ENCODE measurements at places on chromosomes 3 and 15.

GRCh38 chr3:10521772-10522441, 16.5 kb upstream of the ATP2B2 start:
- no peak for DNase-seq

- no peak for DNase-seq
Observed at GRCh38 chr3:79767194-79767904, 449 bp downstream of the ROBO1 start.

DNA sequence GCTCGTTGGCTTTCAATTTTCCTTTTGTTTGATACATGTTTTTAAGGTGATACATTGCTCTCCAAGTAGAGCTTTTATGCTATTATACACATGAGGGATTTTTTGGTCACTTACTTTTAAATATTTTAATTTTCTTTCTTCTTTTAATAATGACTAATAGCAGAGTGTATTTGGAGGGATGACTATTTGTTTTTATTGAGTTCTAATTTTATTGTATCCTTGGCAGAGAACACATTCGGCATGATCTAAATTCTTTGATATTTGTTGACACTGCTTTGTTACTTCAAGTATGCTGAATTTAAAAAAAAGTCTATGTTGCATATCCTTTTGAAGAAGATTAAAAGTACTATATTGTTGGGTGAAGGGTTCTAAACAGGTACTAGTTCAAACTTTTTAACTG, 149.9 kb upstream of the PDZRN3 start:
- DNase-seq, result no peak

- DNase-seq, result no peak
Observed at GRCh38 chr3:101099791-101100190, 106.6 kb upstream of the ABI3BP start.

GRCh38 chr3:72395776-72396311, 452.4 kb downstream of the SHQ1 start:
- DNase-seq, result no peak

DNA sequence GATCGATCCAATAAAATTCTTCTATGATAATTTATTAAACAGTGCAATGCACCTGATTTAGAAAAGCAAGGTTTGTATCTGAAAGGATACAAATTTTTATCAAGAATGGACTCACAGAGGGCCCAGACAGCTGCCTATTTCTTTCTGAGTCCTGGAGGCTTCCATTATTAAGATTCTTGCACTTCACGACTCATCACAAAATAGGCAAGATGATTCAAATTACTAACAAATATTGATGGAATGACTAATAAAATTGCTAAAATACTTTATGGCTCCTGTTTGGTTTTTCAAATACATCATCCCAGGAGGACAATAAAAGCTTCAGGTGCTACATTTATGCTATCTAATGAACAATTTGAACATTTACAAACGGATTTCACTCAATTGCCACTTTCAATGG, 483.0 kb upstream of the AGTR1 start:
- no peak for DNase-seq

GRCh38 chr3:148089171-148089570, 608.5 kb upstream of the AGTR1 start:
- no peak for DNase-seq

DNA sequence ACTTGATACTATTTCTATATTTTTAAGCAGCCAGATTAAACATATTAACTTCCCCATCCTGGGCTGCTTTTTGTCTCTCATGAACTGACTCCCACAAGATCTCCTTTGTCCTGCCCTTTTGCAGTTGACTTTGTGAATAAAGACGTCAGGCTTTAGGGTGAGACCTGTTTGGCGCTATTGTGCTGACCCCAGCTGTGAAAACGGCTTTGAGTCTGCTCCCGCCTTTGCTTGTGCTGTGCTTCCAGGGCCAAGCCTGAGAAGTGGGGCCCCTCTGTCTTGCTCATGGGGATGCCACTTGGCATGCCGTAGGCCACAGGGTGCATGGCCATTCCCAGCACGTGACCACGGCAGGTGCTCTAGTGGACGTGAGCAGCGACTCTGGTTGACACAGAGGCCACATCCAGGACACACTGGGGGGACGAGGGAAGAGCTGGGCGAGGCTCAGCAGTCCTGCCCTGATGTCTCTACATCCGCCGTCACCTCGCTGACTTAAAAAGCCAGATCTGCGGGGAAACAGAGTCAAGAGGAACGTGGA, 268.9 kb upstream of the LYSMD4 start:
- no peak for DNase-seq

DNA sequence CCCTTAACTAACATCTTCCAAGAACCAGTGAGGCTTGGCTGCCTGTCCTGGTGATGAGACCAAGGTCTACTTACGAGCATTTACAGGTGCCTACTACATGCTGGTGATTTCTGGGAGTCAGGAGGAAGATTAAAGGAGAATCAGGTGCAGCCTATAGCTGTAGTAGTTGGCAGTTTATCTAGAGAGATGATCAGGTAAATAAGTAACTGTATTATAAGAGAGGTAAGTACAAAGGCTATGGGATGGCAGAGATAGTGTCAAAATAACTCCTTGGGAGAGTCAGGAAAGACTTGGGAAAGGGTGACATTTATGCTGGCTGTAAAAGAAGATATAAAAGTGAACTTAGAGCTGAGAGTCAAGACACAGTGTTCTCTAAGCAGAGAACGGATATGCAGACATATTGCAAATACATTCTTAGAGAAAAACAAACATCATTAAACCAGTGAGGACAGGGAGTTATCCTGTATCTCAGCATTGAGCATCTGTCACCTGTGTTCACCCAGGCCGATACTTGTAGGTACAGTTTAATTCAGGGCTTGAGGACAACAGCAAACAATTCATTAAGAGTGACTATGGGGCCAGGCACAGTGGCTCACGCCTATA, 49.7 kb upstream of the ACP3 start:
- no peak for DNase-seq

DNA sequence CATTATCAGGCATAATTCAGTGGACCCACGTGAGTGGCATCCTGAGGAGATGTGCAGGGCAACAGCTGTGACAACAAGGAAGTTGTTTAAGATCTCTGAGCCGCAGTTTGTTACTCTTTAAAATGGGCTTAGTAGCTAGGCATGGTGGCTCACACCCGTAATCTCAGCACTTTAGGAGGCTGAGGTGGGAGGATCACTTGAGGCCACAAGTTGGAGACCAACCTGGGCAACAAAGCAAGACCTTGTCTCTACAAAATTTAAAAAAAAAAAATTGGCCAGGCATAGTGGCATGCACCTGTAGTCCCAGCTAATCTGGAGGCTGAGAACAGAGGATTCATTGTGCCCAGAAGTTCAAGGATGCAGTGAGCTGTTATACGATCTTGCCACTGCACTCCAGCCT, 12.2 kb downstream of the SUCLG2 start:
- DNase-seq, result no peak

GRCh38 chr3:186613637-186614265, 891 bp downstream of the AHSG start:
- no peak for DNase-seq

- DNase-seq, result peak; percentile 40
Observed at GRCh38 chr3:46440531-46441294, 24.0 kb downstream of the LTF start.

- no peak for DNase-seq
Observed at GRCh38 chr3:80997622-80998021, 763.8 kb downstream of the GBE1 start.

DNA sequence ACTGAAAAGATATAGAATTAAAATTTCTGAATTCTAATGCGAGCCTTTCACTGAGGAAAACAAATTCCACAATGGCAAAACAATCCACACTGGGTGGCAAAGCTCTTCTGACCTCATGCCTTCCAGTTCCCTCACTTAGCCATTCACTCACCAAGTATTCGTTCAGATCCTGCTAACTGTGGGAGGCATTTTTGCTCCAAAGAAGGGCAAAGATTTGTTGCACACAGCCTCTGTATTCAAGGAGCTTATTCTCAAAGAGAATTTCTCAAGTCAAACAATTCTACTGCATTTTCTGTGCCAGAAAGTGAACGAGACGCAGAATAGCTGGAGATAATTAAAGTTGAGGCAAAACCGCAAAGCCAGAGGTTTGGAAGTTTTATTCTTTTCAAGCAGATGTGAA, 77.3 kb downstream of the CPNE4 start:
- no peak for DNase-seq

DNA sequence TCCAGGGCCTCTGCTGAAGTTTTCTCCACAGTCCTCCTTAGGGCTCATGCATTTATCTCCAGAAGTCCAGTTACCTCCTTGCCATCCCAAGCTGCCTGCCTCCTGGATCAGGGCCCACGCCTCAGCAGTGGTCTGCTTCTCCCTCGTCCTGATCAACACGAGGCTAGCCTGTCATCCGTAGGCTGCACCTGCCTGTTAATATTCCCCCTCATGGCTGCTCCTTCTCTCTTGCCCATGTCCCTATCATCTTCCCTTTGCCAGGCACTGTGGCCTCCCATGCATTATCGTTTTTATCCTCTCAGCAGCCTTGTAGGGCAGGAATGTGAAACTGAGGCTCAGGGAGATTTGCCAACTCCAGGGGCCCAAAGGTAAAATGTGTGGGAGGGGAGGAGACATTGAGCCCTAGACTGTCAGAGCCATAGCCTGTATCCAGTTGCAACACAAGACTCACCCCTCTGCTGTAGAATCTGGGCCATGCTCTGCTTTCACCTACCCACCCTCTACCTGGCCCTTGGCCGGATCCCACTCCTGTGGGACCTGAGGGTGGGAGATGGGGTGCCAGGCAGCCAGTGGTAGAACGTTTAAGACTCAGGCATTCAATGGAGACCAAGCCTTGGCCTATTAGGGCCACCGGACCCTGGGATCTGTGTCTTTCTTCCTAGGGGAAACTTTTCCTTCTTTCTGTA, 4.6 kb downstream of the GRM2 start:
- peak; percentile 1 for DNase-seq

DNA sequence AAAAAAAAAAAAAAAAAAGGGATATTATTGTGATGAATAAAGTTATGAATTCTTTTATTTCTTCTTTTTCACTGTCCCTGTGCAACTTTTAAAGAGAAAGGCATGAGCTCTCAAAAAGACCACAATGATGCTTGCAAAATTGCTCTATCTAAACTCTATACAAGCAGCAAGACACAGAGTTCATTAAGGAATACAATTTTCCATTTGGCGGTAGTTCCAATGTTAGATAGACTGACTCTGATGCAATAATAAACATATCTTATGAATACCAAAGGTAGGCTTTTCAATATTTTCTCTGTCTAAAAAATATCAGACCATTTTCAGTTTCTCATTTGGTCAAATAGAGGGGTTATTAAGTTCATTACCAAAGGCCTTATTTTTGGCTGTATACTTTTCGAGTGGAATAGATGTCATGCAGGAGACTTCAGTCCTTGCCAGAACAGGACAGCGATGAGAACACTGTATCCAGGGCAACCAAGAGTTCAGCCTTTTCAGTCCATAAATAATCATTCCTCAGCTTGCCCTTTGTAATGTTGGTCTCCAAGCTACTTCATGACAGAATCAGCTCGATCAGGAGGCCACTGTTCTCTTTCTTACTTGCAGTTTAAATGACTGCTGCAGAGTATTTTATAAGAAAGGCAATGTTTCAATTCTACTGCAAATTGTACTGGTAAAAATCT, 162.9 kb upstream of the FAM3D start:
- DNase-seq, result no peak

DNA sequence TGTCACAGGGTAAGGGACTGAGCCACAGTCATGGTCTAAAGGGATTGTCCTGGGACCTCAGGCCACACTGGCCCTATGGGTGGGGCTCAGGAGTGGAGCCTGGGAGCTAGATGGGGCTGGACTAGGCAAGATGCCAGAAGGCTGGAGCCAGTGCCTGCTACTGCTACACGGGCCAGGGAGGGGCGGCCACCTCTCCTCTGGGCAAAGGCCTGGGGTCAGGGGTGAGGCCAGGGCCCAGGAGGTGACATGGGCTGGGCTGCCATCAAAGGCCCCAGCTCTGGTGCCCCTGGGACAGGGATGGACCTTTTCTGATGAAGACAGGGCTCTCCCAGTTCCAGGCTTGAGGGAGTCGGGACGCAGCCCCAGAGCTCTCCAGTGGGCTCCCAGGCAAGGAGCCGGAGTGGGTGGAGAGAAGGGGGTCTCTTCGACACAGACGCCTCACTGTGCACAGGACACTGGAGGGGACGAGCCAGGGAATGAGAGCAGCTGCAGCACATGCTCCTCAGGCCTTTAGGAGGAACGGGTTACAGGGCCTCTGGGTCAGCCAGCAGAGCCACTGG, 62.1 kb upstream of the IQSEC1 start:
- DNase-seq, result no peak

GRCh38 chr3:9386501-9387321, 10.7 kb upstream of the SETD5 start:
- no peak for DNase-seq

- no peak for DNase-seq
Observed at GRCh38 chr3:192516820-192517219, 210.5 kb downstream of the FGF12 start.

DNA sequence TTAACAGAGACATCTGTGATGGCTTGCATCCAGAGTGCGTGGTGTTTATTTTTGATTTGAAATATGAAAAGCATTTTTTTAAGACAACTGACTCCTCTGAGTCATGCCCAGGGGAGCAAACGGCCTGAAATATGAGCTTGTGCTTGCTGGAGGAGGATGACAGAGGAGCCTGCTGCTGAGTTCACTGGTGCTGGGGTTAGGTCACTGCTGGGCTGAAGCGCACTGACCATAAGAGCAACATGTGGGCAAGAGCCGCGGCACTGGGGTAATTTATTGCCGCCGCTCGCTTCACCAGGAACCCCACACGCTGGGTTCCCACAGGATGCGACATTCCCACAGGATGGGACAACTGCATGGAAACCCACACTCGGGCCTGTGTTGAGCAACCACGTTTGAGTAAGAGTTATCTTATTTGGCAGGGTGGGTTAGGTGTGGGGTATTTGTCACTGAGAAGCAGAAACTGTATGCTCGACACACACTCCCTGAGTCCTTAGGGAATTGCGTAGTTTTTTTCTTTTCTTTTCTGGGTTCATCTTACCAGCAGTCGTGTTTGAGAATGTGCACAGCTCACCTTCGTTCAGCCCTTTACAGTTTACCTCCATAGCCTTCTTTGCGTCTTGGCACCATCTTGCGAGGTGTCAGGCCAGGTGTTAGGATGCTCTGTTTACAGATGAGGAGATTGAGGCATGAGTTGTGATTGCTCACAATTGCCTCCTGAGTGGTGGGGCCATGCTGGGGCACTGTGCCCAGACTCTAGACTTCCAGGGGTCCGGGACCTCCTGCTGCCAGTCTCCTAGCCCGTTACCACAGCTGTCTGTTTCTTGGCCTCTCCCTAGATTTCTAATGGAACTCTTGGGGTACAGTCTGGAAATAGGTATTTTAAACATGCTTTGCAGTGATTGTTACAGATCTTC, 60.4 kb downstream of the SMAD3 start:
- no peak for DNase-seq

GRCh38 chr3:174308736-174309135, 550.4 kb upstream of the NAALADL2 start:
- DNase-seq, result no peak

DNA sequence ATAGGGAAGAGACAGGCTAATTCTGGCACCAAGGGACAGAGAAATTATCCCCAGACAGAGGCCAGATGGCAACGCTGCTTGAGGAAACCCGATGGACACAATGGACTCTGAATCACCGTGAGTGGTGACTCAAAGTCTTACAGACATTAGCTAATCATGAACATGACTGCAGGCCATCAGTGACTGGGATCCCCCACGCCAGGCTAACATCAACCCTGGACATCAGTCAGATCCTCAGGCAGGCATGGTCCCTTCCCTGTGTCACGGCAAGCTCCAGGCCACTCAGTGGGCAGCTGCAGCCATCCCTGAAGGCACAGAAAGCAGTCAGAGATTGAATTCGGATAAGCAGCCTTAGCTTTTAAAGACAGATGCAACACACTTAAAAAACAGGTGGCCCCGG, 23.8 kb upstream of the OXTR start:
- no peak for DNase-seq

- no peak for DNase-seq
Observed at GRCh38 chr3:153572654-153573053, 410.6 kb downstream of the RAP2B start.

GRCh38 chr15:65939901-65940617, 70.8 kb downstream of the RAB11A start:
- DNase-seq, result no peak
